Hepatocyte (in vitro differentiated cells): ENCODE measurements at places on chromosomes 5 and 9.

GRCh38 chr5:103522586-103522985 lies 40.0 kb downstream of the NUDT12 start:
- DNase-seq, result peak; percentile 43

DNA sequence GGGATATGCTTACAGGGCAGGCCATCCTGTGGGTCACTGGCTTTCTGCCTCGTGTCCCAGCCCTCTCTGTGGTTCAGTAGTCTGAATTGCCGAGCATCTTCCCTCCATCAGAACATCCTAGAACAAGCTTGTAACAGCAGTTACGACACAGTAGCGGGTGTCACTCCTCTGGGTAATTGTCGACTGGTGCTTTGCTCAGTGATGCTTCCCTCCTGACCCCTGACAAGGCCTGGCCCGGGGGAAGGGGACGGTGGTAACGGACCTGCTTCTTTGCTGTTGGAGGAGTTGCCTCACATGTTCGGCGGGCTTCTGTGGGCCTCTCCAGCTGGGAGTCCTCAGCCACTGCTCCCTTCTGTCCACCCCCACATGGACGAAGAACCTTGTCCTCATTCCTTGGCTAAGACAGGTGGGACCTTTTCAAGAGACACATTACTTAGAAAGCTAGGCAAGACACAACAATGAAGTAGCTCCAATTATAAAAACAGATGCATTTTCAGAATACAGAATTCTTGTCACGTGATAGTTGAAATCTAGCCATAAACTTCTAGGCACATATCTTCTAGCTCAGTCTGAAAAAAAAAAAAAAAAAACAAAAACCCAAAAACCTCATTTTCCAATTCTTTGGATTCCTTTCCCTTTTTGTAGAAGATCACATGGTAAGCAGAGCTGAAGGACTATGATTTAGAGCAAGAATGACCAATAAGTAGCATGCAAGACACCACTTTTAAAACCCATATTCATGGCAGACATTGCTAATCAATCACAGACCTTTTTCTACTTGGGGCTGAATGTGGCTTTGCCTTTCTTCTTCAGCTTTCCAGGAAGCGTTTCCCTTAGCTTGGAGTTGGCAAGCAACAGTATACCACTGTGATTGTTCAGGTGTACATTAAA lies 25.0 kb downstream of the HMCN2 start:
- DNase-seq, result no peak

GRCh38 chr9:16664211-16664610 lies 206.3 kb downstream of the BNC2 start:
- DNase-seq, result no peak

- DNase-seq, result no peak
These were observed 163.7 kb downstream of the ROR2 start for GRCh38 chr9:91786132-91786896.

- no peak for DNase-seq
These were observed 31.7 kb upstream of the IRX4 start for GRCh38 chr5:1914471-1914870.

DNA sequence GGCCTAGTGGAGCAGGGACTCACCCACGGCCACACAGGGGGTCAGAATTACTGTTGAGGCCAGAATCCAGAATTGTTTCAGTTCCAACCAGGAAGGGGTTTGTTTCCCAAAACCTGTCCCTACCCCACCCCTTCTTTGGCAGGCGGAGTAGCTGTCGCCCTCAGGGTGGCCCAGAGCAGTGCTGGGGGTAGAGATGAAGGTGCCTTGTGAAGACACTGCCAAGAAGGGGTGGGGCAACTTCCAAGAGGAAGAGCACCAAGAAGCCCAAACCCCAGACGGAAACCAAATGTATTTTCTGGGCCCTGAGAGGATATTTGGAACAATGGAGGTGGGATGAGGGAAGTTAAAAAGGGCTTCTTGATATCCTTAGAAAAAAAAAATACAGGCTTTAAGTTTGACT lies 11.4 kb upstream of the NDST1 start:
- DNase-seq, result no peak

DNA sequence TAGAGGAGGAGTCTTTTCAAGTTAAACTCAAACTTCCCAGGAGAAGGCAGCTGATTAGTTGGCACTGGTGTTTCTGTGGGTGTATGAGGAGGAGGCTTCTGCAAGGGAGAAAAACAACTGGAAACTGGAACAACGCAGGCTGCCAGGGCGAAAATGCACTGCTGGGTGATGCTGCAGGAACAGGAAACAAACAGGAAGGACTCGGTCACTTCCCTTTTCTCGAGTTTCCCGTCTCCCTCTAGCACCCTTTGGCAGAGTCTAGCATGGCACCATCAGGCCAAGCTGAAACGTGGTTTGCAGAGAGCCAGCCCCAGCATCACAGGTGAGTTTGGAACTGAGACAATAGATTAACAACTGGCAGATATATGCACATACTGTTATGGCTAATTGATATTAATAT lies 77.5 kb upstream of the CAST start:
- no peak for DNase-seq

DNA sequence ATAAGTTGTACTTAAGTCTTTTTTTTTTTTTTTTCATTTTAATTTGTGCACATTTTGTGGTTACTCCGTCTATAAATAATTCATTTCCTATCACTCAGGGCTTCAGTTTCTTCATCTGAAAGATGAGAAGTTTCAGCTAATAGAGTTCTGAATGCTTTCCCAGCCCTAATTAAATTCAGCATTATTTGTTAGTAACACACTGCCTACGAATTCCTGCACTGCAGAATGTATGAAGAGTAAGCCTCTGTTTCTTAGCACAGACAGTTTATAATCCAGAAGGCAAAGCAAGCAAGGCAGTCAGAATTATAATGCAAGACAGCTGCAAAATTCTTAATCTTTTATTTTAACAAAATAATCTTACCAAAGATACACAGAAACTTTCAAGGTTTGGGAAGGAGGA lies 138.0 kb upstream of the GHR start:
- DNase-seq, result no peak

DNA sequence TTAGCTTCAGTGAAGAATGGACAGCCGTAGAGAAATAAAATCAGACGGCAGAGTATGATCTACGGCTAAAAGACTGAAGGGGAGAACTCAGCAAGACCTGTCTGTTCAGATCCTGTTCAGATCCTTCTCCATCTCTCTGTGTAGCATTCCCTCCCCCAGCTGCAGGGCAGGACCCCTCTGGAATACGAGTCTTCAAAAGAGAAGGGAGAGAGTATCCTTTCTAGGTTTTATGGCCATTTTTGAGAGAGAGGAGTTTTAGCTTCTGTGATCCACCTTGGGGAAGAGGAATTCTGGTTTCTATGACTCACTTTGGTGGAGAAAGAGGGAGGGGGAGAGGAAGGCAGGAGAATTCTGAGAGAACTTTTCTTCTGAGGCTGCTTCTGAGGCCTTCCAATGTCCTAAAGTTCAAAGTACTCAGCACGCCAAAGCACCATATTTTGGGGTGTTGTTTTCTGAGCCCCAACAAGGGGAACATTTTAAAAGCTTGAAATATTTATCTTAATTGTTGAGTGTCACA lies 194.4 kb upstream of the TLE4 start:
- DNase-seq, result no peak

- no peak for DNase-seq
These were observed 73.1 kb downstream of the ARHGAP26 start for GRCh38 chr5:142842994-142843905.

GRCh38 chr5:123186771-123187170 lies 97.7 kb downstream of the PRDM6 start:
- DNase-seq, result no peak

GRCh38 chr9:37035648-37036370 lies 1.7 kb upstream of the PAX5 start:
- no peak for DNase-seq

- DNase-seq, result no peak
These were observed 147.6 kb downstream of the NR2F1-AS1 start for GRCh38 chr5:93433422-93433821.

- no peak for DNase-seq
These were observed 132.4 kb downstream of the EFNA5 start for GRCh38 chr5:107538331-107538730.

DNA sequence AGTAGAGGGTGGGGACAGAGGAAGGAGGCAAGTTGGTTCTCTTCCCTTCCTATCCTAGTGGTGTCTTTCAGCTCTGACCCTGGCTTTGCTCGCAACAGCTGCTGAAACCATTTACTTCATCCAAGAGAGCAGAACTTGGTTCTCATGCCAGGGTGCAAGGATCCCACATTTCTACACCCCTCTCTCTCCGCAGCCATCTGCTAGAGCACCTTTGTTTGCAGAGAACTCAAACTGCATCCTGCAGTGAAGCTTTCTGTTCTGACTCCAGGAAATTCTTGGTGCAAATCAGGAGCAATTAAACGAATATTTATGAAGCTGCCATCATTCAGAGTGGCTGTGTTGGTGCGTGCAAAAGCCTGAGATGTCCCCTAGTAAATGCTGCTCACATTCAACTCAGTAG lies 31.9 kb downstream of the NEUROG1 start:
- no peak for DNase-seq

DNA sequence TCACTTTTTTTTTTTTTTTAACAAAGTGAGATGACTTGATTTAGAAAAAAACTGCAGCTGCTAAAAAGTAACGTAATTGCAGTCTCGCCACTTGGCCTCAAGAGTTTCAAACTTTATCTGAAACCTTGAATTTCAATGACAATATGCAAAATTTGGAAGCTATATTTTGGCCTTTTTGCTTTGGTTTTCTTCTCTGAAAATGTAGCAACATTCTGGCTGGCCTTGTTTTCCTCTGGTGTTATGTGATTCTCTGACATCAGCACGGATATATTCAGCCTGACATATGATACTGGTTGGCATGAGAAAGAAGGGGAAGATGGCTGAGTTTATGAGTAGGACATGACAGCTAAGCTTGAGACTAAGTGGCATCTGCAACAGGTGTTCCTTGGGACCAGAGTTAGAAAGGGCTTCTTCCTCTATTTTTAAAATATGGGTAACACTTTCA lies 136.5 kb downstream of the MEF2C start:
- DNase-seq, result no peak

GRCh38 chr9:122788831-122789230 lies at the start of gene OR5C1:
Gene OR5C1 (plus strand): TSS chr9:122788933. CDS start chr9:122788933, 0 bp downstream.
- DNase-seq, result no peak

GRCh38 chr5:125327676-125328075 lies 581.2 kb upstream of the ZNF608 start:
- DNase-seq, result no peak

DNA sequence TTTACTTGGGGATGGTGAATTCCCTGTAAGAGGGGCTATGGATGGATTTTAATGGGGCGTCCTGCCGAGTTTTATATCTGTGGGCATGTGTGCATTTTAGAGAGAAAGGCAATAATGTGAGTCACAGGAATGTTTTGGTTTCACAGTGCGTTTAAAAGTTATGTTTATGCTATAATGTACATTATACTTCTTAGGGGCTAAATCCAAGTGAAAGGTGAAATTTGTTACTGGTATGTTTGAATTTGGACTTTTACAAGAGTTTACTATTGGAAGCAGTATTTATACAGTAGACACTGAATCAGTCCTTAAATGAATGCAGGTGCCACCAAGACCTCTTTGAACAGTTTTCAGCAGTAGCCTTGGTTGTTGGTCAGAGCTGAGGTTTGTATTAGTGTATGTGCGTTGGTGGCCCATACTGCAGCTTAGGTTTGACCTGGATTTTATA lies 5.6 kb downstream of the JMY start:
- no peak for DNase-seq

DNA sequence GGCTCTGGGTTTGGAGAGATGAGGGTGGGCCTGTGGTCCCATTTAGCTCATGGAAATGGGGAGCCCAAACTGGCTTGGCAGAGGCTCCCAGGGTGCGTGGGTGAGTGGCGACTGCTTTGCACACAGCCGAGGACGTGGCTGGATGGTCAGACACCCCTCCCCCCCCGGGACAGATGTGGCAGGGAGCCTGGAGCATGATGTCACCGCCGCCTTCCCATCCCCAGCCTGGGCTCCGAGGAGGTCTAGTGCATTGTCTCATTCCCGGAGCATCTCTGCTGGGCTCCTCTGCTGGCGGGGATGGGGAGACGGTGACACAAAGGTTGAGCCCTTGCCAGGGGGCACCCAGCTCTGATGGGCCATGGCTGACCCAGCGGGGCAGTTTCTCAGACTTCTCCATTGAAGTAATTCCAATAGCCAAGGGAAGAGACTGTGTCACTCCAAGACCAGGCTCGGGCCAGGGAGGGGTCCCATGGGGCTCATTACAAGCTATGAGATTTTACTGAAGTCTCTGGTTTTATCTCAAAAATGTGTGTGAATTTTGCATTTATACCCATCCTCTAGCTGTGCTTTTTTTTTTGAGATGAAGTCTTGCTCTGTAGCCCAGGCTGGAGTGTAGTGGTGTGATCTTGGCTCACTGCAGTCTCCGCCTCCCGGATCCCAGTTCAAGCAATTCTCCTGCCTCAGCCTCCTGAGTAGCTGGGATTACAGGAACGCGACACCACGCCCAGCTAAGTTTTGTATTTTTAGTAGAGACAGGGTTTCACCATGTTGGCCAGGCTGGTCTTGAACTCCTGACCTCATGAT lies 36.1 kb downstream of the HMCN2 start:
- DNase-seq, result no peak

DNA sequence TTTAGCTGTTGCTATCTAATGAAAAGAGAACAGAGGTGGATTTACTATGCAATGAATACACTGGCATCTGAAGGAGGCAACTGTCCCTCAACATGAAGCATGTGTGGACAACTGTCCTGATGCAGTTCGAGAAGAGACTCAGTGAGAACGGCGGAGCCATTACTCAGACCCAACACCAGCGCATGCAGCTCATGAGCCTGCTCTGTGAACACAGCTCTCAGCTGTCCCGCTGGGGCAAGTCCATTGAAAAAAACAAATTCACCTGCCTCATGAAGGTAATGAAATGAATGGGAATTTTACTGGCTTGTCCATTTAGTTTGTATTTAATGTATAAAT lies 78.8 kb downstream of the SPTLC1 start:
- no peak for DNase-seq

DNA sequence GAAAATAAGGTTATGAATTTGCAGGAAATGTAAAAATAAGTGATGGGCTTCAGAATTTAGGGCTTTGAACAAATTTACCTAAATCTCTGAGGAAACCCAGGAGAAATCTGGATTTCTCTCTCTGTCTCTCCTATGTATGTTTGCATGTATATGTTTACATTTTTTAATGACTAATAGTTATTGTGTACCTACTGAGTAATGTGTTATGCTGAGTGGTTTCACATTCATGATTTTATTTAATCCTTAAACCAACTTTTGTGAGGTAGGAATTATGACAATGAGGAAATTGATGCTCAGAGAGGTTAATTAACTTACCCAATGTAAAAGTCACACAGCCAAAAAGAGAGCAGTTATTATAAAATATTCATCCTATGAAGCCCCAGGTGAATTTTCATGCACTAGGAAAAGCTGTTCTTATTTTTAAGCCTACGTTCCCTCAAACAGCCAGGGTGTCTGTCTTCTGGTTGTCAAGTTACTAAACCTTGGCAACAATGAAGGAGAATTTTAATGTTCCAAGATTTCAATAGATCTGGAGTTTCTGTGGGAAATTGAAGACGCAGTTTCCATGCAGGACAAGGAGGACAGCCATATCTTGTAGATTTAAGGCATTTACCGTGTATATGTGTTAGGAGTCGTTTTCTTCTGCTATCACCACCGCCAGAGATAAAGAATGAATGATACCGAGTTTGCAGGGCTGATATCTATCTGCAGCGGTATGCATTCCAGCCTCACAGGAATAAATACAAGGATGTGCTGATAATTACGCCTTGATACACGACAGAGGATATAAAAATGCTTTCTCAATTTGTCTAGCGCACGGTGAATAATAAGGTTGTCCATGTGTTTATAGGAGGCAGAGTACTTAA lies 484.8 kb downstream of the ZSWIM6 start:
- no peak for DNase-seq
